ENCODE measurements at places on chromosomes 5 and 9. TPM values are rescaled to one million over a fixed set of nuclear protein-coding genes. Genes with fewer than 3 reads are reported as not detected.

The HTR4 gene
- total RNA-seq: 0.07 TPM

The PCDHGC3 gene
- total RNA-seq: 94.3 TPM

The PKD2L2 gene
- total RNA-seq: not detected

The TTLL11 gene
- 4.6 TPM for total RNA-seq

The PAPPA gene
- 201 TPM for total RNA-seq
